Substantia nigra (tissue), 51 donors: ENCODE measurements at places on chromosomes 12 and 14.

- DNase-seq = no peak
Observed at GRCh38 chr12:46147144-46147543, 121.7 kb downstream of the SLC38A1 start.

DNA sequence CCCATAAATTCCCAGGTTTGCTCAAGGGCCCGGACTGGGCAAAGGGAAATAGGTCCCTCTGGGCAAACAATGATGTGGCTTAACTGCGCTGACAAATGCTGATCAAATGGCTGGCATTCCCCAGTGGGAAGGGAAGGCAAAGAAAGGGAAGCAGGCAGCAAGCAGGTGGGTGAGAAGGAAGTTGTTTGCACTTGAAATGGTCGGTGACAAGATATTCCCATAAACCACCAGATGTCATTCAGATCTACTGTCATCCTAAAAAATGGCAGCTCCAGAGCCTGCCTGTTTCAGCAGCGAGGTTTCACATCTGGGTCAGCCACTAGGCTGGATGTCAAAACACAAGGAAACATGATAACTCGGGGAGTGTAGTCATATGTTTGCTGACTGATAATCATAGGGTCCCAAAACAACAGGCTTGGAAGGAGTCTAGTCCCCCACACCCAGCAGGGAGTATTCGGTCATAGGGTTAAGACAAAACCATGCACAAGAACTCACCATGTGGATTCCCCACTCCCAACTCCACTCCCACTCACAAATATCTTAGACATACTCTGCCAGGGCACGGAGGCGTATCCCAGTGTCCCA, 37.9 kb upstream of the MDM1 start:
- DNase-seq = no peak

- DNase-seq = no peak
Observed at GRCh38 chr12:15584366-15585041, 204.7 kb downstream of the EPS8 start.

DNA sequence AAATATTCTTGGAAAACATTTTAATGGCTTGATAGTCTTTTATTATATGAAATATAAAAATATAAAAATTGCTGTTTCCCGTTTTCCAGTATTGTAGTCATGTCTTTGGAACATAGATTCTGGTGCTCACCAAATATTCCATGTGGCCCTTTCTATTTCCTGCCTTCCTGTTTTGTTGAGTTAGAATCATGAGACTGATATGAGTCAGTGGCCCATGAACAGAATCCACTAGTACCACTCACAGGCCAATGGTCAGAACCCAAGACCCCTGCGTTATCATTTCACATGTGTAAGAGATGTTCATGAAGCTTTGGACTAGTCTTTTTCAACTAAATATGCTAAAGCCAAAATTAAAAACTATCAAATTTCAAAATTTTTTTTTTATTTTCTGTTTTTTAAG, 56.9 kb downstream of the BICD1 start:
- no peak for DNase-seq

DNA sequence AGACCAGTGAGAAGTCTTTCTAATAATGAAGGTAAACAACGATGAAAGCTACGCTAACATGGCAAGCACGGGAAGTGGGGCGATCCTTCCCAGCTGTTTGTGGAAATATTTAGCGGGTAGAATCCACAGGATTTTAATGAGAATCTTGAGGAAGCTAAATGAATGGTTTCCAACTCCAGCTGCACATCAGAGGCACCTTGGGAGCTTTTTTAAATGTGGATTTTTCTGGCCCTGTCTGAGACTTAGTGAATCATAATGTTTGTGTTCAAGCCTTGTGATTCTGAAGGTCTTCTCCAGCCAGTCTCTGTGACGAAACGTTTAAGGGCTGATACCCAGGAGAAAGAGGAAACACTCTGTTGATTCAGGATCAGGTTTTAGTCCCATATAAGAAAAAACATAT, 169.8 kb downstream of the CAPZA3 start:
- DNase-seq = no peak

GRCh38 chr12:124317400-124317799, 22.5 kb downstream of the RFLNA start:
- no peak for DNase-seq

- DNase-seq = no peak
Observed at GRCh38 chr12:68115281-68115680, 44.3 kb downstream of the IFNG start.

- DNase-seq = no peak
Observed at GRCh38 chr12:62774794-62775193, 160.2 kb downstream of the PPM1H start.

GRCh38 chr14:20446889-20447288, 7.7 kb downstream of the OSGEP start:
- DNase-seq = no peak

DNA sequence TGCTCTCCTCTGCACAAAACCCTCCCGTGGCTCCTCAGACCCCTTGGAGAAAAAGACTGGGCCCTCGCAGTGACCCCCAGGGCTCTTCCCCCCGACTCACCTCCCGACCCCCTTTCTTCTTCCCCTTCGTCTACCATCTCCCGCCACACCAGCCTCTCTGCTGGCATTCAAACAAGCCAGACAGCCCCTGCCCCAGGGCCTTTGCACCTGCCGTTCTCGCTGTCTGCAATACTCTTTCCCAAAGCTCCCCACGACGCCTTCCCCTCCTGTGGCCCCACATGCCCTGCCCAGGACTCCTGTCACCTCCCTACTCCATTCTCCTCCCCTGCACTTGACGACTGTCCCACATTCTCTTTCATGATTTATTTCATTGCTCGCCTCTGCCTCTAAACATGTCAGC, 115.7 kb downstream of the PHETA1 start:
- no peak for DNase-seq

GRCh38 chr12:52691841-52692150, 11.5 kb downstream of the KRT77 start:
- no peak for DNase-seq

DNA sequence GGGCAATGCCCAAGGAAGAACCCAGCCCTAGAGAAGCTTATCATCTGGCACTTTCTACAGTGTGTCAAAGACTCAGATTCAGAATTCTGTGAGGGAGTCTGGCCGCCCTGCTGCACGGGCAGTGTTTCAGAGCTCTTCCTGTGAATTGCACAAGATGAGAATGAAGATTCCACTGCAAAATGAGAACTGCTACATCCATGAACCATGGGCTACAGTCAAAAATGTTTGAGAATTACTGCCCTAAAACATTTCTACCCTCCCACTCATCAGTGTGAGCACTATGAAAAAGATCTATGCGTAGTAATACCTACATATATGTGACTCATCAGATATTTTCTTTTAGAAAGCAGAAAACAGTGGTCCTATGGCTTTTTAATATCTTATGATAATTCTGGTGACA, 104.0 kb downstream of the STAB2 start:
- no peak for DNase-seq
